ENCODE measurements at places on chromosomes 3 and 15.

GRCh38 chr3:57007521-57008460, 52.7 kb upstream of the SPATA12 start:
- no peak for DNase-seq

DNA sequence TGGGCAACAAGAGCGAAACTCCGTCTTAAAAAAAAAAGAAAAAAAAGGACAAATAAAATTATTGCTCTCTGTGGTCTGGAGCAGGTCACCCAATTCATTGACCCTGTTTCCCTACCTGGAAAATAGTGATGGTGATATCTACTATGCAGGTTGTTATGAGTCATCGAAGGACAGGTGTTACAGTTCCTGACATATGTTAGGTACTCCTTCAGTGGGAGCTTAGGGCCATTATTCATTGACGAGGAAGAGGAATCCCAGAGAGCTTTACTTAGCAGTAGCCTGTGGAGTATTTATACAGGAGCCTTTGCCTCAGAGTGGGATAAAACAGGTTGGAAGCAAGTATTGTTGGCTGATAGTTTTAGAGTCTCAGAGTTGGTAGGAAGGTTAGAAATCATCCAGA, 74.5 kb downstream of the SLC7A14 start:
- no peak for DNase-seq

GRCh38 chr3:126551839-126552687, 6.7 kb downstream of the C3orf22 start:
- DNase-seq = peak; percentile 5

GRCh38 chr3:21752749-21753347, 1.8 kb upstream of the ZNF385D start:
- DNase-seq = no peak

- DNase-seq = no peak
These were observed 555.3 kb downstream of the FOXP1 start for GRCh38 chr3:71028184-71028583.

- no peak for DNase-seq
These were observed 660.1 kb upstream of the CFAP20DC start for GRCh38 chr3:59709702-59710553.

DNA sequence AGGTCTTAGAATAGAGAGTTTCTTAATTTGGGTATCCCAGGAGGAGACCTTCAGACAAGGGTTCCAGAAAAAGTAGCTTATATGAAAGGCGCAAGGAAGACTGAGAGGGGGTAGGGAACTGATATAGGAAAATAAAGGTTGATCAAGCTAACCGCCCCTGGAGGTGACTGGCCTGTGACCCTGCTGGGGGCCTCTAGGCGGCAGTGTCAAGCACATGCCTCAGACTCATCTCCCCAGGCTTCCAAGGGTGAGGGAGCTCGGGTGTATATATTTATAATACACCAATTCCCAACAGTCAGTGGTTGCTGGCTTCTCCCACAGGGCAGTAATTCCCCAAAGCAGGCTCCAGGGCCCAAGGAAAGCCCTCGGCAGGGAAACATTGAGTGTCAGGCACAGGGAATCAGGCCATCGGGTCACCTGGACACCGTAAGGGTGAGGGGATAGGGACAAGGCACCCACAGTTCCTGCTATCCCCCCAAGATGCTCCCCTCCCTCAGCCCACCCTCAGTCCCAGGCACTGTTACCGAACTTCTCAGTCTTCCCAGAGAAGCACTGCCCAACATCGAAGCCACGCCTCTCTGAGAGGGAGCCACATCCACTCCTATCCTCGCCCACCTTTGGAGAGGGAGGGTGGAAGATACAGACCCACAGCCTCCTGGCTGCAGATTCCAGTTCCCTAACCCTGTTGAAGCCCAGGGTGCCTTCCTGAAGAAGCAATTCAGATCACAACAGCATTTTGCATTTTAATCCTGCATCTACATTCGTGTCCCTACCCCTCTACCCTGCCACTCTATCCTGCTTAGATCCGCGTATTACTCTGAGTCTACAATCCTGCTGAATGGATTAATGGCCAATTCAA, 19.5 kb upstream of the CAV3 start:
- DNase-seq = no peak

DNA sequence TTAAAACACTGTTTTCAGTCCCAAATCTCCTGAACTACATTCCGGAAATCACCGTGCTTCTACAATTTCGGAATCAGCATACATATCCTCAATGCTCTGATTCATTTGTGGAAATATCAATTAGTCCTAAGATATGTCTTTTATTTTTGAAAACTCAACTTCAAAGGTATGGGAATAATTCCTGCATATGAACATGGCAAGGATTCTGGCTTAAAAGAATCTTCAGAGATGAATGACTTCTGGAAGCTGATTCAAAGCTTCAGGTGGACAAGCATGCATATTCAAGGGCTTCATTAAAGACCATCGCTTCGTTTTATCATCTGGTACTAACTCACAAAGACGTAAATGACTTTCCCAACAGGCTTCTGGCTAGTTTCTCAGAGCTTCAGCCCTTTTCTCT, 246.0 kb upstream of the LRRN1 start:
- DNase-seq = no peak

- no peak for DNase-seq
These were observed 266.4 kb downstream of the FAM43A start for GRCh38 chr3:194951931-194952582.

GRCh38 chr3:120831066-120831465, 76.9 kb upstream of the STXBP5L start:
- DNase-seq = no peak

DNA sequence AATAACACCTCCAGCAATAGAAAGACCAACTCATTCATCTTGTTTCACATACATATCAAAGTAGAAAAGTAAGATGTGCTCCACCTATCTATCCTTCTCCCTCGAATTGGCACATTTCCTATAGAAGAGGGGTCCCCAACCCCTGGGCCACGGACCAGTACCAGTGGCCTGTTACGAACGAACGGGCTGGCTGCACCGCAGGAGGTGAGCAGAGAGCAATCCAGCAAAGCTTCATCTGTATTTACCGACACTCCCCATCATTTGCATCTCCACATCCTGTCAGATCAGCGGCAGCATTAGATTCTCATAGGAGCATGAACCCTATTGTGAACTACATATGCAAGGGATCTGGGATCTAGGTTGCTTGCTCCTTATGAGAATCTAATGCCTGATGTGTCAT, 95.0 kb upstream of the CGNL1 start:
- no peak for DNase-seq

GRCh38 chr3:117846238-117846637, 1136.7 kb downstream of the TUSC7 start:
- no peak for DNase-seq

GRCh38 chr15:98730860-98731711, 82.7 kb downstream of the IGF1R start:
- no peak for DNase-seq

- no peak for DNase-seq
These were observed 133.7 kb upstream of the POU1F1 start for GRCh38 chr3:87410110-87410509.

GRCh38 chr3:137171834-137172603, 214.2 kb downstream of the IL20RB start:
- DNase-seq = no peak

DNA sequence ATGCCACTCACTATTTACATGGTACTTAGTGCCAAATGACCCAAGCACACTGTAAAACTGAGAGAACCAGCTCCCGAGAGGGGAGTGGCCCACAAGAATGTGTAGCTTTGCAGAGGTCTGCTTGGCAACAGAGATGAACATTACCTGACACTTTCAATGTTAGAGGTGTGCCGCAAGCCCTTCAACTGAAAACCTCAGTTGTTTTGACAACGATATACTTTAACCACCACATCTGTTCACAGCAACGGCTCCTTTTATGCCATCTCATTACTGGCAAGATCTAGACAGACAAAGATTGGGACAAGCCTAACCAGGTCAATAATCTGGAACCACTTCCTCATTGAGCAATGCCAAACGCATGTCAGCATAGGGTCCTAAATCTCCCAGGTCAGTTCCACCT, 23.7 kb downstream of the NEK10 start:
- no peak for DNase-seq

- DNase-seq = no peak
These were observed 33.7 kb downstream of the ZBTB20 start for GRCh38 chr3:115113367-115113766.

DNA sequence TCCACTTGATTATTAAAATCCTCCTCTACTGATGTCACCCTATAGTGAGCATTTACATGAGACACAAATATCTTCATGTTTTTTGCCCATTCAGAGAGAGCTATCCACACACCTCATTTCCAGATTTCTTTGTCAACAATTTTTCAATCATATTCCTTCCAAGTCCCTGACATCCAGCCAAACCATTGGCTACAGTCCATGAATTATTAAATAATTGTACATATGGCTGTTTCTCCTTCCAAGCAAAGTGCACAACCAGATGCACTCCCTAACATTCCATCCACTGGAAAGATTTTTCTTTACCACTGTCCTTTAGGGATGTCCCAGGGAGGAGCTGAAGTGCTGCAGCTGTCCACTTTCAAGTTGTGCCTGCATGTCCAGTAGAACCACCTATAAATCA, 328.0 kb upstream of the MDFIC2 start:
- DNase-seq = no peak

- DNase-seq = no peak
These were observed 686.3 kb downstream of the NTRK3 start for GRCh38 chr15:87570206-87570605.

DNA sequence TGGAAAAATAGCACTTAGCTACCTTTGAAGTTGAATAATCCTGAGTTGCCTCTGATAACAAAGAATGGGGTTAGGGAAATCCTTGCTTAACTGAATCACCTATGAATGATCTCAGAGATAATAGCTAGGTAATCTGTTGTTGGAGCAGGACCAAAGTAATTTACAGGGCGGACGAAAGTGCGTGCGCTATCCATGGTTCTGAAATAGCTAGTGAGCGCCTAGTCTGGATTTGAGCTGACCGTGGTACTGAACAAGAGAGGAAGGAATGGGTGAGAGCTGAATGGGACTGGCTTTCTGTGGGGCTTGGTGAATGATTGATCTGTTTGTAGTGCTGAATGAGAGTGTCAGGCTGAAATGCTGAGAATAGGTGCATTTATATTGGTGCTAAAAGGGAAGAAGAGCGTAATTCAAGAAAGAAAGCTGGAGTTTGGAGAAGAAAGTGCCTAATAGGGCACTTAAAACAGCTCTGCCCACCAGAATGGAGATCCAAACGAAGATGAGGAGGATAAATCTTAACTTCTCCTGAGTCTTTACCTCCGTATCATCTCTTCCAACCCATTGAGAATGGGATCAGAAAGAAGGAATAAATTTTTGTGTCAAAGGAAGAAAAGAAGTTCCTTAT, 10.1 kb downstream of the SCN10A start:
- no peak for DNase-seq

Measured in activated CD4-positive, alpha-beta T cell treated with anti-CD3 and anti-CD28 coated beads for 1 hour (primary cell).